ENCODE measurements at places on chromosomes 11 and 22.

DNA sequence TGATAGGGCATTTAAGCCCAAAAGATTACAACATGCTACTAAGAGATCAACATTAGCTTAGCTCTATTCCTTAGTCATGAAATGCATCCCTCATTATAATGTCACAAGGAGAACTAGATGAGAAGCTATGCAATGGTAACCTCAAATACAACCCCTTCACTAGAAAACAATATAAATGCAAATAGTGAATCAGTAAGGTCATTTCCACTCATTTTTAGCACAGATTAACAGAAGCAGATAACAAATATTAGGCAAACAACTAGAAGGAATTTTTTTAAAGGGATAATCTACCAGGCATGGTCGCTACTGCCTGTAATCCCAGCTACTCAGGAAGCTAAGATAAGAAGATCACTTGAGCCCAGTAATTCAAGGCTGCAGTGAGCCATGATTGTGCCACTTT lies 28.2 kb downstream of the SIK3 start:
- DNase-seq, result no peak

DNA sequence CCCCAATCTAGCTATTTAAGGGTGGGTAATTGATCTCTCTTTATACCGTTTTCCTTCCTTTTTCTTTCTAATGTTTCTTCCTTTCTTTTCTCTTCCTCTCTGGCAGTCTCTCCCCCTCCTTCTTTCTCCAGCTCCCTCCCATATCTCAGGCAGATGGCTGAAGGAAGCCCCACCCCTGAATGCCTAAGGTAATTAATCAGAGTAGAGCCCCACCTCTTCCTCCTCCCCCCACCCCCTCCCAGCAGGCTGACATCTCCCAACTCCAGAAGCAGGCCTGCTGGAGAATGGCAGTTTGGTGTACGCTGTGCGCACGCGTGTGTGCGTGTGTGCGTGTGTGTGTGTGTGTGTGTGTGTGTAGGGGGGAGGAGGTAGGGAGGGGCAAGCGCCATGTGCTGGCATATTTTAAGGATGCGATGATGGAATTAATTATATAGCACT lies 122.6 kb downstream of the APOL5 start:
- DNase-seq, result peak; percentile 96

DNA sequence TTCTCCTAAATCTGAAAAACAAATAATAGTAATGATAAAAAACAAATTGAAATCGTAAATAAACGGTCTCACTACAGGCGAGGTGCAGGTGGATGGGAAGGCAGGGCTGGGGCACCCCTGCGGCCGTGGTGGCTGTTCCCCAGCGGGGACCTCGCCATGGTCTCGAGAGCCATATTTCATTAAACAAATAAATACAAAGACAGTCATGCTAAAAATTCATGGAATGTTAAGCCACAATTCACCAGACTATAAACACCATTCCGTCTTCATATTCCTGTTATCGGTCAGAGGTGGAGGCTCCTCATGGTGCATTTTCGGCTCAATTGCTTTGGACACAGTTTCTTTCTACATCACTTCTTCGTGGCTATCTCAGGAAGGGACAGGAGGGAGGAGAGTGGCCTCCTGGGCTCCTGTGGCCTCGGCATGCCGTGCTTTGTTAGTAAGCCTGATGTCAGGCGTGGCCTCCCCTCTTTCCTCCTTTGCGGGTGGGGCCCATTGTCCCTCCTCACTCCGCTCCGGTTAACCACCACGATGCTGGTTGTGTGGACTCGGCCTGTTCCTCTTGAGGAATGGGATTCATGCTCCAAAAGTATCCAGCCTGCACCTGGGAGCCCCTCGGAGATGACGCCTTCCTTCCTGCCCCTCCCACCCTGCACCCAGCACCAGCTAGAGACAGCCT lies 16.1 kb upstream of the BRSK2 start:
- DNase-seq, result no peak

DNA sequence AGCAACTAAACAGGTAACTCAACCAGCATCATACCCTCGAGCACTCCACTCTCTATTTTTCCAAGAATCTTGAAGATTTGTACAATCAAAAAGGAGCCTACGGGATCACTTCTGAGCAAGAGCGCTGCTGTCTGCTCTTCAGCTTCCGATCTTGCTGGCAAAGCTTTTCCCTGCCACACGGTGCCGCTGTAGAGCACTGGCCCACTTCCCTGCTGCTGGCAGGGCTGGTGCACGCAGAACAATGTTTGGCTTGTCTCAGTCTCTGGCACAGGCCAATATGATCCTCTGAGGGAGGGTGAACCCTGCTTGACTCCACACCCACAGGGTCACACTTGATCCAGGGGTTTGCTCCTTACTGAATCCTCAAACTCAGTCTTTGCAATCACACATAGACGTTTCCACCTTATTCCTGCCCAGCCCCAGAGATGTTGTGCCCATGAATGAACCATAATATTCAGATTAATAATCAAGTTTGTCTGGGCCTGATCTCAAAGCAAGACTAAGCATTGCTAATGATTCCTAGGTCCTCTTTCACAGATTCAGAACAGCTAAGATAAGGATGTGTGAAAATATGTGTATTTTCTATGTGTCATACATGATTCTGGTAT lies 536.6 kb downstream of the SOX6 start:
- DNase-seq, result peak; percentile 44

- no peak for DNase-seq
Measured at GRCh38 chr11:3170044-3170755, 5.1 kb upstream of the OSBPL5 start.

DNA sequence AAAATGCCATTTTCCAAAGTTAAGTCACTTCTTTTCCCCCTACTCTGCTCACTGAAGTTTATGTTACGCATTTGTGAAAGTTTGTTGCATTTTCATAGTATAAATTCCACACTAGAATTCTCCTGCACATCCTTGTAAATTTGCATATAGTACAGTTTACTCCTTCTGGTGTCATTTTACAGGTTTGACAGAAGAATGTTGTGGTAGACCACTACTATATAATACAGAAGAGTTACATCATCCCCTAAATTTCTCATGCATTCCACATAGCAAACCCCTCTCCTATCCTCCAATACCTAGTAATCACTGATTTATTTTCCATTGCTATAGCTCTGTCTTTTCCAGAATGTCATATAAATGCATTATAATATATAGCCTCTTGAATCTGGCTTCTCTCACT lies 64.5 kb downstream of the CCDC73 start:
- DNase-seq, result no peak

- DNase-seq, result no peak
Measured at GRCh38 chr22:48054596-48054995, 1292.1 kb downstream of the TBC1D22A start.

GRCh38 chr11:117754030-117754429 lies 43.0 kb downstream of the DSCAML1 start:
- DNase-seq, result no peak

DNA sequence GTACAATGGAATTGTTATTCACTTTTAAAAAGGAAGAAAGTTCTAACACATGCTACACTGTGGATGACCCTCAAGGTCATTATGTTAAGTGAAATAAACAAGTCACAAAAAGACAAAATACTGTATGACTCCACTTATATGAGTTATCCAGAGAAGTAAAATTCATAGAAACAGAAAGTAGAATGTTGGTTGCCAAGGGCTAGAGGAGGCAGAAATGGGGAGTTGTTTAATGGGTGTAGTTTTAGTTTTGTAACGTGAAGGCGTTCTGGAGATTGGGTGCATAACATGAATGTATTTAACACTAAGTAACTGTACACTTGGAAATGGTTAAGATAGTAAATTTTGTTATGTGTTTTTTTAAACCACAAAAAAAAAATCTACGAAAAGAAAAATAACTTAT lies 43.8 kb downstream of the CCDC81 start:
- no peak for DNase-seq

- DNase-seq, result peak; percentile 83
Measured at GRCh38 chr22:40348025-40348658, 1.8 kb downstream of the ADSL start.

- DNase-seq, result peak; percentile 9
Measured at GRCh38 chr11:14554959-14555358, 34.8 kb upstream of the PSMA1 start.
